Brain (organoid and tissue), 16 donors: ENCODE measurements at places on chromosomes 1 and 21.
A peak's percentile ranks its signal among the peaks of the same experiment; 100 is the strongest.

DNA sequence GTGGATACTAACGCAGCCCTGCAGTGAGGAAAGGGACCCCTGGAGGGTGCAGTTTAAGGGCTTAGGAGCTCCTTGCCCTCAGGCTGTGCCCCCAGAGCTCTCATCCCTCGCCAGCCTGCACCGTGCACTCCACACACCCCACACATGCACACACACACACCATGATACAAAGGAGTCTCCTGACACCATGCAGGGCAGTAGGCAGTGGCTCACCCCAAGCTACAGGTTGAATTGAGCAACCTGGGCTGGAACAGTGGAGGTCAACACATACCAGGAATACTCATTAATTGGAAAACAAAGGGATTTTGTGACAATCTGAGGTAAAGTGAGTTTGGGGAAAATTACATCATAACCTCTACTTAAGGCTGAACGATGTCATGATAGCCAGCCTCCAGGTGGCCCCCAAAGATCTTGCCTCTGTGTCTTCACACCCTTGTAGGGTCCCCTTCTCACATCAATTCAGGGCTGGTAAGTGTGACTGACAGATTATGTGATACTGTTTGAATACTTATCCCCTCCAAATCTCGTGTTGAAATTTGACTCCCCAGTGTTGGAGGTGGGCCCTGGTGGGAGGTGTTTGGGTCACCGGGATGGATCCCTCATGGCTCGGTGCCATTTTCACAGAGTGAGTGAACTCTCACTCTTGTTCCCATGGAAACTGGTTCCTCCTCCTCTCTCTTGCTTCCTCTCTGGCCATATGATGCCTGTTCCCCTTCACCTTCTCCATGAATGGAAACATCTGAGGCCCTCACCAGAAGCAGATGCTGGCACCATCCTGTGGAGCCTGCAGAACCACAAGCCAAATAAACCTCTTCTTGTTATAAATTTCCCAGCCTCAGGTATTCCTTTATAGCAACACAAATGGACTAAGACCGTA lies 111.0 kb upstream of the RAB4A start:
- DNase-seq = no peak

GRCh38 chr21:45351526-45352275 lies 53.3 kb upstream of the COL18A1 start:
- DNase-seq = no peak

- no peak for DNase-seq
Measured at GRCh38 chr1:7107109-7107830, 322.0 kb downstream of the CAMTA1 start.

- no peak for DNase-seq
Measured at GRCh38 chr1:14921057-14921456, 232.5 kb upstream of the TMEM51 start.

DNA sequence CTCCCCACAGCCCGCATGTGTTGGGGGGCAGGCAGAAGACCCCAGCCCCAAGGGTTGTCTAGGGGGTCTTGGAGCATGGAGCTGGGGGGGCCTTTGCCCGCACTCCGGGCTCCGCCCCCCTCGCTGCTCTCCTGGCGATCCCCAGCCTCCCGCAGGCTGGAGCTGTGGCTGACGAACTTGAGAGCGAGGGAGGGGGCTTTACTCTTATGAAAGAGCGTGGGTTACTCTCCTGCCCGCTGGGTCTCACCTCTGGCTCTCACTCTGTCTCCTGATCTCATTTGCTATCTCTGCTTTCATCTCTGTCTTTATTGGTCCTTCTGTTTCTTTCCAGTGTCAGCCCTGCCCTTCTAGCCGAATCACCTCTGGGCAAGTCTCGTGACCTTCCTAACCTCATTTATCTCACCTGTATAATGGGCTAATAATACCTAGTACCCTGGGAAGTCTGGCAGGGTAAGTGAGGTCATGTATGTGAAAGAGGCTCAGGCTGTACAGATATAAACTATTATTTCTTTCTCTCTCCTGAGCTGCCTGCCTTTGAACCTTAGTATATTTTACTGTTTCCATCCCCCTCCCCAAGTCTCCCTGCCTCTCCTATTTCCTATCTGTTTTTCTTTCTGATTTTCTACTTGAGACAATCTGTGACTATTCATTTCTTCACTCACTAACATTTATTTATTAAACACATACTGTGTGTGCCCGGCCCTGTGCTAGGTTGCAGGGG lies 731 bp downstream of the EFNA4 start:
- no peak for DNase-seq

- no peak for DNase-seq
Measured at GRCh38 chr1:2411801-2412394, 466 bp downstream of the PEX10 start.

GRCh38 chr1:77543822-77544448 lies 138.5 kb downstream of the ZZZ3 start:
- DNase-seq = no peak

DNA sequence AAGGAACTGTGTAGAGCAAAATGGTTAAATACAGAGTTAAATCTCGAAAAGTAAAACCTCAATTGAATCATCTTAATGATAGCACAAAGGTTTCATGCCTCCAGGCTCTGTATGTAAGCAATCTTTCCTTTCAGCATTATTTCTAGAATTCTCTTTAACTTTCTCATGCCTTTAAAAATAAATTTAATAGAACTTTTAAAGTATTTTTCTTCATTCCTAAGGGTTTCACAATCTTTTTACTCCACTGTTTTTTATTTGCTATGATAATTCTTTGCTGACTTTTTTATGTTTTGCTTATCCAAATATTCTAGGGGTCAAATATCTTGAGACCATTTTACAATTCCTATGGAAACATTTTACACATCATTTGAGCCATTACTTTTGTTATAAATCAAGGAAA lies 288.0 kb downstream of the BACH1 start:
- no peak for DNase-seq

DNA sequence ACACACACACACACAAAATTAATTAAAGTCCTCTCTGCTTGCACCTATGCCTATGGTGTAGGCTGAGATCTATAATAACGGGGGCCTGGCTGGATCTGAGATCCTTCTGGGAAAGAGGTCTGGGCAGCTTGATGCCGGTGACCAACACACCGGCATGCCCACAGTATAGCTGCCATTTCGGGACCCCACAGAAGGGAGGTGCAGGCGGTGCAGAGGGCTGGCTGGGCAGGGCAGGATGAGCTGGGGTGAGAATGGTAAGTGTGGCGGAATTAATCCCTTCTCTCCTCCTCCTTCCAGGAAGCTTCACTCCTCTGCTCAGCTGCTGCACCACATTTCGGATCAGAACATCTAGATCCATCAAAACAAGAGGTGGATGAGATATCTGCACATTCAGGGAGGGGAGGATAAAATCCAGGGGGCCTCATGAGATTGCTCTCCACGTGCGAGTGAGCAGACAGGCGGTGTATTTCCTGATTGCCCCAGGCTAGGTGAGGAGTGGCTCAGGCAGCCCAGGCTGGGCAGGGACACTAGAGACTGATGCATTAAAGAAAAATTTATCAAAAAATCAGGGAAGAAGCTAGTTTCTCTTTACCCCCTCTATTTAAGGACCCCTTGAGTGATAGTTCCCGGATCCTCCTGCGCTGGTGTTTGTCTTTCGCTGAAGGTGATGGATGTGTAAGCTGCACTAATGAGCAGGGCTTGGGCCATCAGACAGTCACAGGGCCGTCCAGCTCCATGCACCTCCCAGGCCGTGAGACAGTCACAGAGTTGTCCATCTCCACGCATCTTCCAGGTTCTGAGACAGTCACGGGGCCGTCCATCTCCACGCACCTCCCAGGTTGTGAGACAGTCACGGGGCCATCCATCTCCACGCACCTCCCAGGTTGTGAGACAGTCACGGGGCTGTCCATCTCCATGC lies 449.9 kb downstream of the PTPRU start:
- DNase-seq = no peak

- DNase-seq = peak; percentile 15
Measured at GRCh38 chr1:233361876-233362275, 34.4 kb downstream of the MAP3K21 start.

DNA sequence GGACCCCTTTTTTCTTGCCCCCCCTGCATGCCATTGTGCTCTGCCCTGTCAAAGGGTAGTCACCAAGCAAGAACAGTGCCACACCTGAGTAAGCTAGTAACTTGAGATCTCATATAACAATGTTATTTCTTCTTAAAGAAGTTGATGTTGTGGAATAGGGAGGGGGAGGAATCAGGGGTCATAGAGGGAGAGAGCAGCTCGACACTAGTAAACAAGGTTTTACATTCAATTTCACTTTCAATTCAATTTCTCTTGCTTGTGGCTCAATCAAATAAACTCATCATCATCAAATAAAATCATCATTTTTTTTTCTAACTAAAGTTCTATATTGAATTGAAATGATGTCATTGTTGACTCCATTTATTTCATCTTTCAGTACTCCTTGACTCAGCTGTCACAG lies 106.4 kb downstream of the CRB1 start:
- no peak for DNase-seq

DNA sequence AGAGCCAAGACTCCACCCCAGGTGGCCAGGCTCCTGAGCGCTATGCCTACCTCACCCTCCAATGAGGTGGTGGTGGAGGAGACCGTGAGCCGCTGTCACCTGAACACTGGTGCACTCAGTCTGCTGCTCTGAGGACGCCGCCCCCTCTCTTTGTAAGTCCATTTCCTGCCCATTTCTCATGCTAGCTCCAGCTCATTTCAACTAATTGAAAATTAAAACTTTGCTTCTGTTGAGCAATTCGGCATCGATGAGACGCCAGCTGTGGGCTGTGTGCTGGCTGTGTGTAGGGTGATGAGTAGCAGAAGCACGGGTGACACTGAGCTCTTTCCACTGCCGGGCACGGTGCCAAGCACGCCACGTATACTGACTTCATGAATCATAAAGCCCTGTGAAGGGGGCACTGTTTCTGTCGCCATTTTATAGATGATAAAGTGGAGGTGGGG lies 11.2 kb downstream of the TNFRSF1B start:
- DNase-seq = no peak

- DNase-seq = no peak
Measured at GRCh38 chr1:237492359-237492758, 398.4 kb downstream of the ZP4 start.

DNA sequence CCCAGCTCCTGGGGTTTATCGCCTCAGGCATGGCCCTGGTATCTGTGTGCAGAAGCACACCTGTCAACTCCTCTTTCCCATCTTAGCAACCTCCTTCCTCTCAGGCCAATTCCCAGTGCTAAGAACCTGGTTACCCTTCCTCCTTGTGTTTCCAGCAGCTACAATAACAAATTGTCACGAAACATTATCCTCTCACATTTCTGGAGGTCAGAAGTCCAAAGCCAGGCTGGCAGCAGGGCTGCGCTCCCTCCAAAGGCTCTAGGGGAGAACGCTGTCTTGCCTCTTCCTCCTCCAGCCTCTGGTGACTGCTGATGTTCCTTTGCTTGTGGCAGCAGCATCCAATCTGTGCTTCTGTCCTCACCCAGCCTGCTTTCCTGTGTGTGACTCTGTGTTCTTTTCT lies 10.7 kb upstream of the MRPS14 start:
- DNase-seq = no peak

- no peak for DNase-seq
Measured at GRCh38 chr1:30704765-30705509, 18.4 kb downstream of the MATN1 start.

DNA sequence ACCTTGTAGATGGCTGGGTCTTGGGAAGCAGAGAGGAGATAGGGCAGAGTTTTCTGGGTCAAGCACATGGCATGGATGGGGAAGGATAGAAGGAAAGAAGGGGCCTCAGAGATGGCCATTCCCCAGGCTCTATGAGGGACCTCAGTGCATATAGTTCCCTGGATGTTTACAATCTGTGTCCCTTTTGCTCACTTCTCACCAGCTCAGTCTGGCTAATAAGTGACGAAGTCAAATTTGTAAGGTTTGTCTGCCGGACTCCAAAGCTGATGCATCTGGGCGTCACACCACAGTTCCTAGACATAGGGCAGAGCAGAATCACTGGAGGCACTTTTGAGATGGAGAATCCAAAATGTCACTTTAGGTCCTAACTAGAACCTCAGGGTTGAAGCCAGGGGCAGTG lies 416.4 kb upstream of the PROX1 start:
- DNase-seq = no peak

GRCh38 chr1:233614173-233614742 lies 352 bp downstream of the KCNK1 start:
- DNase-seq = peak; percentile 55

- no peak for DNase-seq
Measured at GRCh38 chr1:241825581-241825980, 22.4 kb upstream of the EXO1 start.

- DNase-seq = peak; percentile 3
Measured at GRCh38 chr1:72435025-72435424, 152.7 kb upstream of the NEGR1 start.

- DNase-seq = peak; percentile 11
Measured at GRCh38 chr1:51955797-51956527, 34.5 kb downstream of the RAB3B start.

- no peak for DNase-seq
Measured at GRCh38 chr1:32695098-32695904, 7.3 kb downstream of the SYNC start.
